ENCODE measurements at places on chromosomes 12 and 14.
A peak's percentile ranks its signal among the peaks of the same experiment; 100 is the strongest.

DNA sequence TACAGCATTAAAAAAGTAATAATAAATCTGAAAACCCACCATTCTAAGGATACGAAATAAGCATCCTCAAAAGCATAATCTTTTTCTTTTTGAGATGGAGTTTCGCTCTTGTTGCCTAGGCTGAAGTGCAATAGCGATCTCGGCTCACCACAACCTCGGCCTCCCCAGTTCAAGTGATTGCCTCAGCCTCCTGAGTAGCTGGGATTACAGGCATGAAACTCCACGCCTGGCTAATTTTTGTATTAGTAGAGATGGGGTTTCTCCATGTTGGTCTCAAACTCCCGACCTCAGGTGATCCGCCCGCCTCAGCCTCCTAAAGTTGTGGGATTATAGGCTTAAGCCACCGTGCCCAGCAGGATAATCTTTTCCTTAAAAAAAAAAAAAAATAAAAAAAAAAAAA is 4.3 kb downstream of the CCNT1 start:
- no peak for DNase-seq

GRCh38 chr12:24664161-24664880 is 284.6 kb downstream of the BCAT1 start:
- DNase-seq = no peak

DNA sequence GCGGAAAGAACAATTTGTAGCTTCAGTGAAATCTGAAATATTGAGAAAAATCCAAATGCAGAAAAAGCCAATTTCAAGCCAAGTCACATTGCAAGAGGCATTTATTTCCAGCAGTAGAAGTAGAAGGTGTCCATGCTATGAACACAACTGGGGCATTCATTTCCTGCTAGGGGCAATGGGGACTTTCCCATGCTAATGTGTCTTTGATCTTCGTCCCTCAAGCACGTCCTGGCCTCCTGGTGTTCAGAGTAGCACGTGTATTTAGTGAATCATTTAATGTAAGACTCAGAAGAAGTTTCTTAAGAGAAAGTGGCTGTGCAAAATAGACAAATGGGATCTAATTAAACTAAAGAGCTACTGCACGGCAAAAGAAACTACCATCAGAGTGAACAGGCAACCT is 267.9 kb downstream of the TMEM132C start:
- no peak for DNase-seq

DNA sequence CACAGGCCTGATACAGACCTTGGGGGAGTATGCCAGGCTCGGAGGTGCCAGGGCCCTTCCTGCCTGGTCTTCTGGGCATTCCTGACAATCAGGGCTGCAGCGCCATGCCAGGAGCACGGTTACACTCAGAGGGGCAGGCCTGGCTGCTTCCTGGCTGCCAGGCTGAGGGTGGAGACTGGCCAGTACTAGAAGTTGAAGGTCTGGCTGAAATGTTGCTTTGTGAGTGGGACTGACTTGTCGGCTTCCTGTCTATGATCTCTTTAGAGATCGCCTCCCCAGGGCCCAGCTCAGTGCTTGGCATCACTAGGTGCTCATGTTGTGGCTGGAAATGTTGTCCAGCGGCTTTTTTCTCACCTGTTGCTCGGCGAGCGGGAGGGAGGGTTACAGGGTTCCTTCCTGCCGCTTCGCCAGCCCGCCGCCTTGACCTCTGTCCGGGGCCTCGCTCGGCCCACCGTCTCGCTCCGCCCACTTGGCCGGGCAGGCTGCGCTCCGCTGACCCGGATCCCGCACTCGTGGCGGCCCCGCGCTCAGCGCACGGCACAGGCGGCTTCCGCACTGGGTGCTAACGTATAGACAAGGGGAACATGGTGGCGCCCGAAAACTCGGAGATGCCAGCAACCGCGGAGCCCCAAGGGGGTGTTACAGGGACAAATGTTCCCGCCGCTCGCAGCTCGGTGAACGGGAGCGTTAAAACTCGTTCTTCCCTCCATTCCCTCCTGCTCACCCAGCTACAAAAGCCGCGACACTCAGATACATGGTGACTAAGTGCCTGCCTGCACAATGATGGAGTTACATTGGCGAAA is 32.6 kb downstream of the PAPLN start:
- peak; percentile 81 for DNase-seq

- no peak for DNase-seq
Observed at GRCh38 chr12:39772821-39773259, 153.2 kb upstream of the ABCD2 start.

DNA sequence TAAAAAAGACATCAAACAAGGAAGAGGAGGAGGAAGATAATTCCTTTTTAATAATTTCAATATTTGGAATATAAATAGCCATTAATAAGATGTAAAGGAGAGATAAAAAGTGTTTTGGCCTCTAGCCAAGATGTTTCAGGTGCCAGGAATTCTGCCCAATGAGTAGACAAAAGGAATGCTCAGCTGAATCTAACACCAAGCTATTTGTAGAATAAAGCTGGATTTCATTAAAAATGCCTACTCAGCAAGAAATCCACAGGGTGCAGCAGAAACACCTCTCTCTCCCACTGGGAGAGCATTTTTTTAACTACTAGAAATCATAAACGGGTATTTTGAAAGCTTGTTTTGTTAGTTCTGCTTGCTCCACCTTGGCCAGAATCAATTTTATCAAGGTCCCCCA is 4.1 kb upstream of the STAB2 start:
- DNase-seq = no peak

DNA sequence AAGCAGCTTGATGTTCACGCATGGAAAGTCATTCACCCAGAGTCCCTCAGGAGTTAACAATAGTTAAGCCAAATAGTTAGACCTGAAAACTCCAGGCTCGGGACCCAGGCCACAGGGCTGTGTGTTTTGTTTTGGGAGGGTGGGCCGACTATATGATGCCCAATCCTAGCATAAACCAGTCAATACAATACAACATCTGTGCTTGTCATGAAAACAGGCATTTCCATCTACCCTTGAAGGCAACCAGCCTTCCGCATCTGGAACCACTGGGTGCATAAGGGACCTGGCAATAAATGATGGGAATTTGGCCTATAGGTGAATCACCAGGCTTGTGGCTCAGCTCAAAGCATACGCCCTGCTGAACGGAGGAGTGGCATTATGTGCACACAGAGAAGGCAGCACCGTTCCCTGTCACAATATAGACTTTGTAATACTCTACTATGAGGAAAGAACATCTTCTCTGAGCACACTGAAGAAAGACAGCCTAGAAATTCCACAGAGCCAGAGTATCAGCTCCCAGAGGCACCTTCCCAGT is 91.0 kb upstream of the FOXN3 start:
- no peak for DNase-seq

DNA sequence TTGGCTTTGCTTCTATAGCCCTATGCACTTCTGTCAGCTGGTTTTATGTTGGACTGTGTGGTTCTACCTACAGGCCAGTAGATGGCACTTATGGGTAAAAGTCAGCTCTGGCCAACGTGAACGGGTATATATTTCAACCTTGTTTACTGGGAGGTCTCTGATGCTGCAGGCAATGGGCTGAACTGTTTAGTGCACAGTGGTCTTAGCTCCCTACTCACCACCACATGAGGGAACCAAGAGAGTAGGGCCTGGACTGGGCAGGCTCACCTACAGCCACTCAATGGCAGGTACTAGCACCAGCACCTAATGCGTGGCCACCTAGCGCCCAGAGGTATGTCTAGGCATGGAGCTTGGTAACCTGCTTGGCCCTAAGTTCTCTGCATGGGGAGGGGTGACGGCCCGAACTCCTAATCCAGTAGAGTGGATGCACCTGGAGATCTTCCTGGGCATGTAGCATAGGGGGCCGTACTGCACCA is 481.8 kb downstream of the TMEM117 start:
- DNase-seq = peak; percentile 24

- no peak for DNase-seq
Observed at GRCh38 chr14:34035177-34035933, 84.5 kb upstream of the EGLN3 start.

DNA sequence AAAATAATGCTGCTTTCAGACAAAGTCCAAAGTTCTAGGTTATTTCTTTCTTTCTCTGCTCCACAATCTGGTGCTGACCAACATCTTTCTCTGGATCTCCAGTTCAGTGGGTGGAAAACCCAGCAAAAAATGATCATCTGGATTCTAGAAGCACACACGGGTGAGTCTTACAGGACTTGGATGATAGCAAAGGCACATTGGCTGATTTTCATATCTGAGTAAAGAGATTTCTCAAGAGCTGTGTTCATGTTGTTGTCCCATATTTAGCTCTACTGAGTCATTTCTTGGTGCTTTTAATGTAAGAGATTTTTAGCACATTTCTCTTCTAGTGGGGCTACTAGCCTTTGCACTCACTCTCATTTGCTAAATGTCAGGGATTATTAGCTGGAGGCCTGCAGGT is 336.7 kb downstream of the GALC start:
- no peak for DNase-seq

- no peak for DNase-seq
Observed at GRCh38 chr12:13183620-13184019, 12.9 kb upstream of the EMP1 start.

DNA sequence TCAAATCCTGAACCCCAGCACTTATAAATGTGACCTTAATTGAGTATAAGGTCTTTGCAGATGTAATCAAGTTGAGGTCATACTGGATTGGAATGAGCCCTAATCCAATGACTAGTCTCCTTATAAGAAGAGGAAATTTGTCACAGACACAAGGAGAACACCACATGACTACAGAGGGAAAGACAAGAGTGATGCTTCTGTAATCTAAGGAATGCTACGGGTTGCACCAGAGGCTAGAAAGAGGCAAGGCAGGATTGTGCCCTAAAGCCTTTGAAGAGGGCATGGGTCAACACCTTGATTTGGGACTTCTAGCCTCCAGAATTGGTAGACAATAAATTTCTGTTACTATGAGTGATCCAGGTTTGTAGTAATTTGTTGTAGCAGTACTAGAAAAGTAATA is 135.0 kb downstream of the FOXG1 start:
- DNase-seq = no peak

DNA sequence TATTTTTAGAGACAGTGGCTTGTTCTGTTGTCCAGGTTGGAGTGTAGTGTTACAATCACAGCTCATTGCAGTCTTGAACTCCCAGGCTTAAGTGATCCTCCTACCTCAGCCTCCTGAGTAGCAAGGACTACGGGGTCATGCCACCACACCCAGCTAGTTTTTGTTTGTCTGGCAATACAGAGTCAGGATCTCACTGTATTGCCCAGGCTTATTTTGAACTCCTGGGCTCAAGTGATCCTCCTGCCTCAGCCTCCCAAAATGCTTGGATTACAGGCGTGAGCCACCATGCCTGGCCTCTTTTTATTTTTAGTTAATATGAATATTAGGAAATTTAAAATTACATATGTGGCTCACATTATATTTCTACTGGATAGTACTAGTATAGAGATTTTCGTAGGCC is 28.9 kb downstream of the PPTC7 start:
- no peak for DNase-seq

DNA sequence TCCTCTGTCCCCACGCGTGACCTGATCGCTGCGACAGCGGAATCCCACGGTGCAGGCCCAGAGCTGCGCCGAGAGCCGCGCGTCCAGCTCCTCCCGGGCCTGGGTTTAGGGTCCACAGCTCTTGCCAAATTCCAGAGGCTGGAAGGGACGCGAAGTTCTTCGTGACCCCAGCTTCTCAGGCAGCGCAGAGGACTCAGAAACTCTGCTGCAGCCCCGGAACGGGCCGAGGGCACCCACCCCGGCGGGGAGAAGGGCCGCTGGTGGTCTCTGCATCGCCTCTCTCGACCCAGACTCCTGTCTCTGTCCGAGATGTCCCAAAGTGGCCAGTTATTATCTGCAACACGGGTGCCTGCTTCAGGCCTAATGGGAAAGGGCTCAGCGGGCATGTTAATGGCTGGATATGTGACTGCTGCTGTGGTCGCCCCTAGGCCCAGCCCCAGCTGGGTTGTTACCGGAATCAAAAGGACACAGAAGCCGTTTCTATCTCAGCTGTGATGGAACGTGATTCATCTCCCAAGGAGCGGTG is 236.4 kb downstream of the VRK1 start:
- no peak for DNase-seq

DNA sequence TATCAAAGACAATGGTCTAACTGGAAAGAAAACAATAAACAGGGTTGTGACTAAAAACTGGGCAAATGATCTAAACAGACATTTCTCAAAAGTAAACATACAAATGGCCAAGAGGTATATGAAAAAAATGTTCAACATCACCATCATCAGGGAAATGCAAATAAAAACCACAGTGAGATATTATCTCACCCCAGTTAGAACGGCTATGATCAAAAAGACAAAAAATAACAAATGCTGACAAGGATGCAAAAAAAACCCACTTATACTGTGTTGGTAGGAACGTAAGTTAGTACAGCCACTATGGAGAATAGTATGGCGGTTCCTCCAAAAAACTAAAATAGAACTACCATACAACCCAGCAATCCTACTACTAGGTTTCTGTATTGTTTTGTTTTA is 470.1 kb downstream of the RGS6 start:
- no peak for DNase-seq

Measured in GM13976 (cell line).